Femur (tissue), 1 donor: ENCODE measurements at places on chromosomes 4 and X.
A peak's percentile ranks its signal among the peaks of the same experiment; 100 is the strongest.

DNA sequence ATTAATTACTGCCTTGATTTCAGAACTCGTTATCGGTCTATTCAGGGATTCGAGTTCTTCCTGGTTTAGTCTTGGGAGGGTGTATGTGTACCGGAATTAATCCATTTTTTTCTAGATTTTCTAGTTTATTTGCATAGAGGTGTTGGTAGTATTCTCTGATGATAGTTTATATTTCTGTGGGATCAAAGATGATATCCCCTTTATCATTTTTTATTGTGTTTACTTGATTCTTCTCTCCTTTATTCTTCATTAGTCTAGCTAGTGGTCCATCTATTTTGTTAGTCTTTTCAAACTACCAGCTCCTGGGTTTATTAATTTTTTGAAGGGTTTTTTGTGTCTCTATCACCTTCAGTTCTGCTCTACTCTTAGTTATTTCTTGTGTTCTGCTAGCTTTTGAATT, 32.1 kb downstream of the CDX4 start:
- no peak for DNase-seq

GRCh38 chrX:98299785-98300184, 1416.1 kb downstream of the RPA4 start:
- DNase-seq, result no peak

GRCh38 chrX:21412883-21413282, 38.7 kb downstream of the CNKSR2 start:
- no peak for DNase-seq

- no peak for DNase-seq
These were observed 101.8 kb downstream of the SH3KBP1 start for GRCh38 chrX:19785647-19786046.

DNA sequence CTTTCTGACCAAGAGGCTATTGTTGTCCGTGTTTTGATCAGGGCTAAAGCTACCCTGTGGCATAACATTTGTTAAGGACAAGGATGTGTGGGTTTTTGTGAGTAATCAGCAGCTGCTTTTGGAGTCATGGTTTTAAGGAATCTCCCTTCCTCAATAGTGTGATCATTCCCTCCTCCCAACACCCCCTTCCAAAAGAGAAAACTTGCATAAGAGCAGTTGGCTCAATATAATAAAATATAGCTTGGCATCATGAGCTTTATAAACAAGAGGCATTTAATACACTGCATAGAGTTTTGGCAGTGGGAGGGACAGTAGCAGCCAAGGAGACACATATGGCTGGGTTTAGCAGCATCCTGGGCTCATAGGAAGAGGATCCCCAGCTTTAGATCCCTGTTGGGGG, 84.7 kb downstream of the NHS start:
- no peak for DNase-seq

DNA sequence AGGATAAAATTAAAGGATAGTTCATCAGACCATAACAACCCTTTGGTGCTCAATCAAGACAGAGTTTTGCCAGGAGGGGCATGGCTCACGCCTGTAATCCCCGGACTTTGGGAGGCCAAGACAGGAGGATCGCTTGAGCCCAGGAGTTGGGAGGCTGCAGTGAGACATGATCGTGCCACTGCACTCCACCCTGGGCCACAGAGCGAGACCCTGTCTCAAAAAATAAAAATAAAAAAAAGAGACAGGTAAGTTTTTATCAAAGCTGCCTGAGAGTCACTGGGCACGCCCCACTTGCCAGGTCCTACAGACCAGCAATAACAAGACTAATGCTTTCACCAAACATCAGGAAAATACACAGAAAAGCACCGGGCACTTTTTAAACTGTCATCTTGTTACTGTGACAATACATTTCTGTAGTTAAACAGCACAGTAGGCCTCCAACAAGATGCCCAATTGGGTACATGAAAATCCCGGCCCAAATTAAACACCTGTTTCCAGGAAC, 765 bp downstream of the CFAP97 start:
- DNase-seq, result no peak

GRCh38 chr4:40520533-40520932, 109.1 kb downstream of the RBM47 start:
- no peak for DNase-seq

GRCh38 chr4:125956276-125956675, 641.5 kb downstream of the FAT4 start:
- no peak for DNase-seq

GRCh38 chr4:134533068-134533467, 331.5 kb upstream of the PABPC4L start:
- DNase-seq, result no peak

DNA sequence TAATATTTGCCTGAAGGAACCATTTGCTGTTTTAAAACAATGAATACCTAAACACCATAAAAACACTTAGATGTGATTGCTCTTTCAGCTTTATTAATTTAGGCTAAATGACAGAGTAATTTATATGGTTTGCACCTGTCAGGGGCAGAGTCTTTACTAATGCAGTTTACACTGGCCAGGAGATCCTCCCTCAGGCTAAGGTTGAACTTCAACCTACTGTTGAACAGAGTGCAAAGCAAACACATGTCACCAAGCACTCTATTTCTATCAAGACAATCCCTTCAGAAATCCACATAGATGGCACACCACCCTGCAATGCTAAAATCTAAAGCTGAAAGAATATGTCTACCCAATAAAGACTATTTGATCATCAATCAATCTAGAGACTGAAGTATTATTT, 147.3 kb downstream of the KLHL13 start:
- DNase-seq, result no peak

GRCh38 chrX:132833373-132833772, 125.1 kb downstream of the HS6ST2 start:
- no peak for DNase-seq

GRCh38 chrX:50081282-50081889, 119.4 kb downstream of the AKAP4 start:
- peak; percentile 34 for DNase-seq

DNA sequence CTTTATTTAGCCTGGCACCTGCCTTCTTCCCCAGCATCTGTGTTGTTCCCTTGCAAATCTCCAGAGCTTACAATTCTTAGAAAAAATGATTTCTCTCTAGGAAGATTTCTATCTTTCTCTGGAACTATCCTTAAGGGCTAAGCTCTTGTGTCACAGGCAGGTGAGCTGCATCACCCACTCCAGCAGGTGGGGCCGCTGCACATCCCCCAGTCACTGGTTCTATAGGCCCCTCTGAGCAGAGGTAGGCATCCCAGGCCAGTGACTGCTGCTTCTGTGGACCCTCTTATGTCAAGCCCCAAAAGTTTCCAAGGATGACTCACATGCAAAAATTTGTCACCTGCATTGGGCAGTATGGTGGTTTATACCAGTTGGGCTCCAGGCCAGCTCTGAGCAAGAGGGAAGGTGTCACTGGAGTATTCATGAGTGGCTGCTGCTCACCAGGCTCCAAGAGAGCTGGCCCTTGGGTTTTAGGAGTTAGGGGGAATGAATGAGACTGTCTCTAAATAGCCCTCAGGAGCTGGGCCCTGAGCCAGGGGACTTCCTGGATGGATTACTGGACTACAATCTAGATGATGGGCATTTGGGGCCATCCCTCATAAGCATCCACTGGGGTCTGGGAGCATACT, 208.1 kb upstream of the EOLA2 start:
- no peak for DNase-seq

- no peak for DNase-seq
These were observed 123.0 kb upstream of the GALNT7 start for GRCh38 chr4:173045571-173045970.

DNA sequence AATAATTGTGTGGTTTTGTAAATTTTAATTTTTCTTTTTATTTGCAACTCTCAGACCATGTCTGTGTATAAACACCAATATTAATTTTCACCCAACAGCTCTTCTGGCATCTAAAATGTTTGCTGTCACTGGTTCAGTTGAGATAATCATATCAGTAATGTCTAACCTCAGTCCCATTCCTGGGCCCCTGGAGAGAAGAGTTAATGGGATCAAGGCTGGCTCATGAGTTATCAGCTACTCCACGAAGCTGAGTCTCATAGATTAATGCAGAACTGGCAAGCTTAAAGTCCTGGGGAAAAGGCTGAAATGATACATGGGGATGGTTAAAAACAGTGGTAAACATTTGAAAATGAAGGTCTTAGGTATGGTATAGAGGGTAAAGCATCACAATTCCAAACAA, 28.4 kb upstream of the TSPAN5 start:
- DNase-seq, result no peak

DNA sequence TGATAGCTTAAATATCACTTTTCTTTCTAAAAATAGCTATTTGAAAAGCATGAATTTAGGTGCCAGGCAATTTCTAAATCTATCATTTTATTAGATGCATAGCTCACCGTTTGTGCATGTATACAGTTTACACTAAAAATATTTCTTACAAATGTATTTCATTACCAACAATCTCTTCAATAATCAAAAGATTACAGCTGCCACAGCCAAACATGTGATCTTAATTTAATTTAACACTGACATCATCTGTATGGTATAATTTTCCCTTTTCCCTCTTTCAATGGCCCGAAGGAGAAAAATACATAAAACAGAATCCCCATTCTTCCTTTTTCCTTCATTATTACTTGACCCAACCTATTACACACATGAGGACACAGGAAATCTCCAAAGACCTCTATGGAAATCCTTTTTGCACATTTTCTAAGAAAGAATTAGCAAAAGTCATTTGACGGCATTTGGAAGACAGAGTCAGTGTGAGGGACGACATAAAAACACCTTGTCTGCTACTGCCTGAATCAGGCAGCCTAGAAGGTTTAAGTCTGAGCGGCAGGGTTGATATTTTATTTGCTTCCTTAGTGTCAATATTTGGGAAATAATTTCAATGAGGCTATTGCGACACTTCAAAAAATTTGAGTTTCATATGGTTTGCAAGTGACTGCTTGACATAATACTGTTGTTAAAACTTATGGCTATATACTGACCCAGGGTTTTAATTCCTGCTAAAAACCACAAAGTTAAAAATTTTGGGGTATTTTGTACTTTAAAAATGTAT, 111.2 kb downstream of the TTC29 start:
- no peak for DNase-seq

DNA sequence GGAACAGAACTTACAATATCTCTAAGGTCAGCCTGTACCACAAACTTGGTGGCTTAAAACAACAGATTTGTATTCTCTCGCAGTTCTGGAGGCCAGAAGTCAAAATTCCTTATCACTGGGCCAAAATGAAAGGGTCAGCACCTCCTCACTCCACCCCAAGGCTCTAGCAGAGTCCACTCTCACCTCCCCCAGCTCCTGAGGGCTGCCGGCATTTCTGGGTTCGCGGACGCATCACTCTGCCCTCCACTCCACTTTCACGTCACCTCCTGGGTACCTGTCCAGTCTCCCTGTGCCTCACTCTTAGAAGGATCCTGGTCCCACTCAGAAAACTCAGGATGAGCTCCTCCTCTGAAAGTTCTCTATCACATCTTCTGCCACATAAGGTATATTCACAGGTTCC, 34.6 kb downstream of the JAKMIP1 start:
- no peak for DNase-seq

GRCh38 chrX:140343226-140343868, 161.5 kb downstream of the SOX3 start:
- no peak for DNase-seq

DNA sequence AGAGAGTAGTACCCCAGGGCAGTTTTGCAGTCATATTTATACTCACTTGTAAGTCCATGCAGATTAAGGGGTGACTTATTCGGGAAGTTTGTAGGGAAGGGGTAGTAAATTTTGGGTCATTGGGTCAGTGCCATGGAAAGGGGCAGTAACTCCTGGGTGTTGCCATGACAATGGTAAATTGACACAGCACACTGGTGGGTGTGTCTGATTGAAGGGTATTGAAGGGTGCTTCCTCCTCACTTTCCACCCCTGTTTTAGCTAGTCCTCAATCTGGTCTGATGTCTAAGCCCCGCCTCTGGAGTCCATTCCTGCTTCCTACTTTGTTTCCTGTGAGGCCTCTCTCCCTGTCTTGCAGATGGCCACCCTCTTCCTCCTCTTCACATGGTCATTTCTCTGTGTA, 11.9 kb downstream of the ODAPH start:
- no peak for DNase-seq

- DNase-seq, result no peak
These were observed 214.5 kb downstream of the KCNIP4 start for GRCh38 chr4:21733894-21734630.

GRCh38 chrX:40174854-40175510, 77.2 kb upstream of the BCOR start:
- peak; percentile 76 for DNase-seq

- no peak for DNase-seq
These were observed 263.1 kb downstream of the ANK2 start for GRCh38 chr4:113312529-113312928.

DNA sequence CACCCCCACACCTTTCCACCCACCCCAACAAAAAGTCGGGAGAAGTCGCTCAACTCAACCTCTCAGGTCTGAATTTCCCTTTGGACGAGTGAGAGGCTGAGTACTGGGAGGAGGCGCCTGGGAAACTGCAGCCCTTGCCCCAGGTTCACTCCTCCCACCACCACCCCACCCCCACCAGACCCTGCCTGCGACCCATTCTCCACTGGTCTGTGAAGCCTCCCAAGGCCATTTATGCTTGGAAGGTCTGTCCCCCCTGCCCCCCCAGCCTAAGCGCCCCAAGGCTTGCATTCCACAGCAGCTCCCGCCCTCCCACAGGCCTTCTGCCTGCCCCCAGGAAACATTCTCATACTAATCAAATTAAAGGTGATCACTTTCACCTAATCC, 27.2 kb downstream of the ELF4 start:
- DNase-seq, result no peak

DNA sequence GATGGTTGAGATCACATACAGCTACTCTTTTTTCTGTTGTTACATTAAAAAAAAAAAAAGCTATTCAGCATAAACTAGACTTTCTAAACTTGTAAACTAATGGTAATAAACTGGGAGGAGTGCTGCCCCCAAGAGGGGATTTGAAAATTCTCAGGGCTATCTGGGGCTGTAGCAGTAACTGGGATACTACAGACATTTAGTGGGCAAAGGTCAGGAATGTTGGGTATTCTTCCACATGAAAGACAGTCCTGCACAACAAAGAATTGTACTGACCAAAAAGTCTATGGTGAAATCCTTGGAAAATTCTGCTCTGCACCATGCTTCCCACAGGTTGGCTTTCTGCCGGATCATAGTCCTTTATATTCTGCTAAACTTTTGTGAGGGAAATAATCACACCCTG, 232.6 kb upstream of the BOD1L1 start:
- DNase-seq, result no peak

- no peak for DNase-seq
These were observed 47.9 kb downstream of the TRIM2 start for GRCh38 chr4:153252122-153252521.

GRCh38 chr4:151940291-151940690, 179.5 kb upstream of the GATB start:
- no peak for DNase-seq

- DNase-seq, result peak; percentile 28
These were observed 5.4 kb upstream of the MMRN1 start for GRCh38 chr4:89889289-89889688.

DNA sequence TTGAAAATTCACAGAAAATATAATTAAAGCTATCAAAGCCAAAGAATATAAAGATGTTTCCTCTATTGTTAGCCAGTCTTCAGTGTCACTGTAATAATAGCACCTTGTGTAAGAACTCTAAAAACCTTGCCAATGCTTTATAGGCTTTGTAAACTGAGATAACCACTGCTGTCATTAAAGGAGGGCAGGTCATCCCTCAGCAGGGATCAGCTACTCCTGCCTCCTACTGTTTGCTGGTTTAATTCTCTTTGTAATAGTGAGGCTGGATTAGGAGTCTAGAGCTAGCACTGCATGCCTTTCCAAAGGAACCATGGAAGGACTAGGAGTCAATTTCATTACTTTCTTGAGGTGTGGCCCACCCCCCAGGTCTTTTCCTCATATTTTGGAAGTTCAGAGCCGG, 46.2 kb downstream of the FHIP1A start:
- DNase-seq, result no peak

GRCh38 chrX:13094828-13095341, 50.5 kb upstream of the FAM9C start:
- DNase-seq, result peak; percentile 35
